ENCODE measurements at places on chromosomes 1 and 21.

DNA sequence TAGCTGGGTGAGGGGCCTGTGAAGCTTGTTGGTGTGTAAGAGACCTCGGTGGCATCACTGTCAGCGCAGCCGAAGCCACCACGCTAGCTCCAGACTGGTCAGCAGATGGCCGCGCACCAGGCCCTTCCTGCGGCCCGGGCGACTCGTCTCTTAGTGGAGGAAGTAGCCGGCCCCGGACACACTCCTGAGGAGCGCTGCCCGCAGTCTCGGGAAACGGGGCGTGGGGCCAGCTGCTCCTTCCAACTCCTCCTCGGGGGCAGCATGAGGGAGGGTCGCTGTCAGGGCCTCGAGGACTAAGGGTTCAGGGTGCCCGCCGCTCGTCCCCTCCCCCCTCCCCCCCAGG lies 20.4 kb downstream of the H3-3A start:
- no peak for DNase-seq

DNA sequence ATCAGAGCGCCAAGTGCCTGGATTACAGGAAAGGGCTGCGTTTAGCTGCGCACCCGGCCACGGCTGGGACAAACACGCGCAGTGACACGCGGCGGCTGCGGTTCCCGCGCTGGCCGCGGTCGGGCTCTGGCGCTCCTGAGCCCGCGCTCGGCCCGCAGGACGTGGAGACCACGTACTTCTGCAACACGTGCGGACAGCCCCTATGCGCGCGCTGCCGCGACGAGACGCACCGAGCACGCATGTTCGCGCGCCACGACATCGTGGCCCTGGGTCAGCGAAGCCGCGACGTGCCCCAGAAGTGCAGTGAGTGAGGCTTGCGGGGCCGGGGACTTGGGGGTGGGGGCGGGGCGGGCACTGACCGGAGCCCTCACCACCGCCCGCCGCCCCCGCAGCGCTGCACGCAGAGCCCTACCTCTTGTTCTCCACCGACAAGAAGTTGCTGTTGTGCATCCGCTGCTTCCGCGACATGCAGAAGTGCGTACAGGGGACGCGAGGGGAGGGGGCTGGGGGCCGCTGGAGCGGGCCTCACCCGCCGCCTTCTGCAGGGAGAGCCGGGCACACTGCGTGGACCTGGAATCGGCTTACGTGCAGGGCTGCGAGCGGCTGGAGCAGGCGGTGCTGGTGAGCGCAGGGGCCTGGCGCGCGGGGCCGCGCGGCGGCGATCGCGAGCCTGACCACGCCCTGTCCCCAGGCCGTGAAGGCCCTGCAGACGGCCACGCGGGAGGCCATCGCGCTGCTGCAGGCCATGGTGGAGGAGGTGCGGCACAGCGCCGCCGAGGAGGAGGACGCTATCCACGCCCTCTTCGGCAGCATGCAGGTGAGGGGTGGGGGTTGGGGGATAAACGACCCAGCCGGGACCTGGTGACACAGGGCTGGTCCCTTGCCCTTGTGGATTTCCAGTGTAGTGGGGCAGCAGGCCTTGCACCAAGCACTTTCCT lies 3.1 kb downstream of the RNF207 start:
- no peak for DNase-seq

GRCh38 chr21:28272272-28272992 lies 720.2 kb downstream of the LTN1 start:
- no peak for DNase-seq

DNA sequence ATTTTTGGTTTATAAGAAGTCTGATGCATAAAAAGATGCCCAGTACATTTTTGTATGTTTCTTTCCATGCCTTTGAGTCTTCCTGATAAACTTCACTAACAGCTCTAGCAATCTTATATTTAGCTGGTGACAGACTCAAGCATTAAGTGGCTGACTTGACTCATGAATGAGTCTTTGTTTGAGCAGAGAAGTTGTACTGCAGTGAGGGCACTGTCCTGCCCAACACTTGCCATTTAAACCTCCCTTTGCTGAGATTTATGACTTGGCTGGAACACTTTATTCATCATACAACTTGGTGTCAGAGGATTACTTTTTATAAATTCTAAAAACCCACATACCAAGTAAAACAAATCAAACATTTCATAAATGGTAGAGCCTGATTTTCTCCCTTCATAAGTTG lies 14.6 kb upstream of the CAMSAP2 start:
- no peak for DNase-seq

DNA sequence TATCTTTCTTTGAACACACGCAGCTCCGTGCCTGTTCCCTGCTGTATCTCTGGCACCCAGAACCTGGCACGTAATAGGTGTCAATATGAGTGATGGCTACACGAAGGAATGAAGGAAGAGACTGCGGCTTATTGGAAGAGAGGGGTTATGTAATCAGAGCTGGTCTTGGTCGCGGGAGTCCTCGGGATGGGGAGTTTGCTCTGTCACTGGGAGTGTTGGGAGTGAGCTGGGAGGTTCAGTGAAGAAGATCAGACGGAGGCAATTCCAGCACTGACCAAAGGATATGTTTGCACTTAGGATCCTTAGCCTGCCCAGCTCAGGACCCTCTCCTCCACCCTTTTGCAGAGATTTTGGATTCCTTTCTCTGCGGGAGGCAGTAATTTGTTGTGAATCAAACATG lies 709.1 kb downstream of the PTPRU start:
- DNase-seq, result no peak

DNA sequence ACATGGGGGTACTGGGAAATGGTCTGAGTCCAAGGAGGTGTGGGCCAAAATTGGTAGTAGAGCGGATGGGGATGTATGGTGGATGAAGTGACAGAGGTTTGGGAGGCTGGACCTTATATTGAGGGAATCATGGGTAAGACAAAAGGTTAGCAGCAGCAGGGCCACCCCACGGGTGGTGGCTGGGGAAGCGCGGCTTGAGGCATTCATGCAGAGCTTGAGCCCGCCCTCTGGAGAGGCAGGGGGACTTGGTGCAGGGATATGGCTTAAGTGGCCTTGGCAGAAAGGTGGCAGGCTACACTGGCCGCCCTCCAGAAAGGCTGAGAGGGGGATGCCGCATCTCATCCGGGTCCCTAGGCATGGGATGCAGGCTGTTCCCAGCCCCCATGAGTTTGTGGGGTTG lies 31.5 kb downstream of the HMGB4 start:
- no peak for DNase-seq

- DNase-seq, result no peak
Observed at GRCh38 chr1:162910161-162910560, 49.2 kb upstream of the CCDC190 start.

GRCh38 chr1:33008051-33008914 lies 28.4 kb downstream of the AK2 start:
- no peak for DNase-seq

DNA sequence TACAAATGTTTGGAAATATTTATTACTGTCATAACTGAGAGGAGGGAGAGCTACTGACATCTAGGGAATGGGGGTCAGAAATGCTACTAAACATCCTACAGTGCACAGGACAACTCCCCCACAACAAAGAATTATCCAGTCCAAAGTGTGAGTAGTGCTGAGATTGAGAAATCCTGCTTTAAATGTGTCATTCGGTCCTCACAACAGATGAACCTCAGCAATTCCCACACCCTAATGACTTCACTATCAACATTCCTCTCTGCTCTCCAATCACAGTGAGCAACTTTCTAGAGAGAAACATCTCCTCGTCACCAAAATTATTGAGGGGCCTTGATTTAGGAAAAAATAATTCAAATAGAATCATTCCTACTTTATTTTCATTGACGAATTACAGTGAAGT lies 18.0 kb downstream of the OMA1 start:
- no peak for DNase-seq

GRCh38 chr1:99176753-99177152 lies 87.5 kb upstream of the PLPPR4 start:
- DNase-seq, result no peak

GRCh38 chr1:117611894-117612483 lies 6.1 kb downstream of the TENT5C start:
- no peak for DNase-seq

DNA sequence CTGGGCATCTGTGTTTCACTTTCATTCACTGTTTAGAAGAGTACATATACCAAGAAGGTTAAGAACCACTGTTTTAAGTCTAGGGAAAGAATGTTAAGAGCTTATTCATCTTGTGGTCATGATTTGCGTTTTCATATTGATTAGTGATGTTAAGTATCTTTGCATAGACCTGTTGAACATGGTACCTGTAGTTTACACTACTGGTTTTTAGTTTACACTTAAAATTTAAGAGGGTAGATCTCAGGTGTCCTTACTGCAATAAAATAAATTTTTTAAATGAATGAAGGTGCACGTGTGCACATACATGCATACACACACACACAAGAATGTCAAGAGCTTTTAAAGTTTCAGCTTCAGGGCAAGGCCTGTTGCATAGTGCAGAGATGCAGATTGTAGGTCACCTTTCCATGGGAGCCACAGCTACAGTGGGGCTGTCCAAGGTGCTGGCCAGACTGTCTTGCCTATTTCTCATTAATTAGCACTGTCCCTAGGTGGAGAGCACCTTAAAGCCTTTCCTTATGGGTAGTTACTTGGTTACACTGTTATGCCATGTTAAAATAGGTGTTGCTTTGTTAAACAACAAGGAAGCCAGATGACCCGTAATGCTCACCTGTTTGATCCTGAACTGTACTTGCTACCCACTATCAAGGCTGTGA lies 543.0 kb upstream of the DAB1 start:
- no peak for DNase-seq

DNA sequence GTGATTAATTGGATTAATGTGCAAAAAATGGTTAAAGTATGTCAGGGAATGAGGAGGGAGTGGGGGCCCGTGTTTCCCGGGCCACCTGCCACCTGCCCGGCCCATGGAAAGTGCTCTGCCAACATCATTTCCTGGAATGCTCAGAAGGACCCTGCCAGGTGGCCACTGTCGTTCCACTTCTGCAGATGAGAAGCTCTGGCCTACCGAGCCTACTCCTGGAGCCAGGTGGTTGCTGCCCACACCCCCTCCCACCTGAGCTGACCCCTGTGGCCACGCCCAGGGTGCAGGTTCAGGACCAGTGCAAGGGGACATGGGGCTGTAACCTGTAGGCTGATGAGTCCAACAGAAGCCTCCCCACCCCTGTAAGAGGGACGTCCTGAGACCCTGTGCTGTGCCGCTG lies 99.7 kb downstream of the PRDM16 start:
- no peak for DNase-seq
